CD4-positive, alpha-beta T cell treated with Interleukin-17A for 4 hours (primary cell): ENCODE measurements at places on chromosomes 1 and 21.
A peak's percentile ranks its signal among the peaks of the same experiment; 100 is the strongest.

GRCh38 chr21:37558676-37559211, 192.2 kb downstream of the DYRK1A start:
- DNase-seq, result no peak

GRCh38 chr1:40575336-40575735, 43.9 kb downstream of the ZNF684 start:
- no peak for DNase-seq

GRCh38 chr21:33374450-33375096, 28.6 kb upstream of the IFNGR2 start:
- DNase-seq, result peak; percentile 78

DNA sequence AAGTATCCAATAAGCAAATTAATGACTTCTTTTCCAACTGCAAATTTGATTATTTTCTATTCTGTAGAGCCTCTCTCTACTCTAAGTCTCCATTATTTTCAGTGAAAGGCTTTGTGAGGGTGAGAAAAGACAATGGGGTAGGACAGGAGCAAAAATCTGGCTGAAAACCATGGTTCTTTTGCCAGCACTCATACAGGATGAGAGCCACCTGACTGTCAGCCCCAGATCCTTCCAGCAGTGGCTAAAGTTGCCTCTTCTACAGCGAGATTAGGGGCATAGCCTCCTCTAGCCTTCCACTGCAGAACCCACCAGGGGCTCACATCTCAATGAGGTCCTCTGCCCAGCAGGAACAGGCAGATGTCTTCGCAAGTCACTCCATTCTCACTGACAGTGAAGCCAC, 23.7 kb downstream of the NMNAT2 start:
- DNase-seq, result no peak

DNA sequence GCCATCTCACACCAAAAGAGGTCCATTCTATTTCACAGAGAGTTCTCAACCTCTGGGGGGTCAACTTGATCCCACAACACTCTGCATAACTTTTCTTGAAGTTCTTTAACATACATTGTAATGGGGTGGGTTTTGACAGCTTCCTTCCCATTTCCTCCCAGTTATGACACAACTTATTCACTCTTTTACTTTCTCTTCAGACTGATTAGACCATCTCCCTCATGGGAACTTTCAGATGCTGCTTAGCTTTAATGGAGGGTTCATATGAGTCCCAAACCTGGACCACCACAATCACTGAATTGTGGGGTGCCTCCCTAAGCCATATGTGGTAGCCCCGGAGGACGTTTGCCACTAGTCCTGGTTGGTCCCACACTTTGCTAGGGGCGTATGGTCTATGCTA, 28.3 kb upstream of the KCNJ15 start:
- no peak for DNase-seq

- no peak for DNase-seq
Observed at GRCh38 chr21:32137931-32138330, 140.9 kb downstream of the MIS18A start.

- DNase-seq, result no peak
Observed at GRCh38 chr1:38546636-38547035, 312.9 kb downstream of the RRAGC start.

GRCh38 chr1:59156526-59157199, 140.2 kb upstream of the FGGY start:
- no peak for DNase-seq

DNA sequence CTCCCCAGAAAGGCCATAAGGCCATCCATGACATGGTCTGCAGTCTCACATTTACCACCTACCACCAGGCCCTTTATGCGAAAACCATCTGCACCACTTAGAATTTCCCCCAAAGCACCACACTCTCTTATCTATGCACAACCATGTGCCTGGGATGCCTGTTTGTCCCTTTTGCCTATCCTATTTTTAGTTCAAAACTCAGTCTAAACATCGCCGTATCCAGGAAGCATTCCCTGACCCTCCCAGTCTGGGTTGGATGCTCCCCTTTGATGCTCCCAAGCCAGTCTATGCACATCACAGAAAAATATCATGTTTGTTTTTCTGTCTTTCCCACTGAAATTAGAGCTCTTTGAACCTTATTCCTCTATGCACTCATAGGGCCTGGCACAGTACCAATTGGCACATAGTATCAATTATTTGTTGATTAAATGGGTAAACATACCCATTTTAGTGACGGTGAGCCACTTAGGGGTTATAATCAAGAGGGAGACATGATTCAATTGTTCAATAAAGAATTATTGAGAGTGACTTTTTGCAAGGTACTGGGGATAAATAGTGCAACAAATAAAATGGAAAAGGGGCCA, 6.7 kb downstream of the MPL start:
- no peak for DNase-seq

DNA sequence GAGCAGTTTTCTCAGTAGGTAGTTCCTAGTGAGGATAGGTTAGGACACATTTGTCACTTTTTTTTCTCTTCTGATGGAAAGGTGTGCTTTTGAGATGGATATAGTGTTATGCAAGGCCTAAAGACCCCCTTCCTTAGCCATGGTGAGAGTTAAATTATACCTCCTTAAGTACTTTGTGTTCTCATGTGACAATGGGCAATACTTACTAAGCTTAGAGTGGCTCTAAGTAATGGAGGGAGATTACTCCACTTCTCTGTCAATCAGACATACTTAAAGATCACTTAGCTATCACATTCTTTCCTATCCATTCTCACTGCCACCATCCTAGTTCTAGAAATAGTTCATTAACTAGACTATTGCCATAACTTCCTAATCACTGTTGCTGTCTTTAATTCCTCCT, 265.6 kb downstream of the PBX1 start:
- no peak for DNase-seq

- peak; percentile 20 for DNase-seq
Observed at GRCh38 chr1:42815941-42816584, 859 bp upstream of the ERMAP start.

- DNase-seq, result peak; percentile 46
Observed at GRCh38 chr1:234601301-234602017, 8.5 kb downstream of the IRF2BP2 start.

GRCh38 chr1:57307392-57308170, 116.3 kb downstream of the DAB1 start:
- DNase-seq, result peak; percentile 64

DNA sequence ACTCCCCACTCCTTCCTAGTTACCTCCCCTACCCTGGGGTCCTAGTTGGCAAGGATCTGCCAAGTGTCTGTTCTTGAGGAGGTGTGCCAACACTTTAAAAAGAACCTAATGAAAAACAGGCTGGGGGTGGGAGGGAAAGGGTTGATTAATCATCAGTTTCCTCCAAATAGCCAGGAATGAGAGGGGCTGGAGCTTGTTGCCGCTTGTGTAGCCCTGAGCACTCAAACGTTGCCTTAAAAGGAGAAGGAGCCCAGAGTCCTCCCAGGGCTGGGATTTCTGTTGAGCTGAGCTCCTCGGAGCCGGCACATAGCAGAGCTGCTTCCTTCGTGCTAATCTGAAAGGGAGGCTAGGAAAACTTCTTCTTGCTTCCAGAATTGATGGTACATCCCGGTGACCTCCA, 15.9 kb downstream of the SHISA4 start:
- no peak for DNase-seq

DNA sequence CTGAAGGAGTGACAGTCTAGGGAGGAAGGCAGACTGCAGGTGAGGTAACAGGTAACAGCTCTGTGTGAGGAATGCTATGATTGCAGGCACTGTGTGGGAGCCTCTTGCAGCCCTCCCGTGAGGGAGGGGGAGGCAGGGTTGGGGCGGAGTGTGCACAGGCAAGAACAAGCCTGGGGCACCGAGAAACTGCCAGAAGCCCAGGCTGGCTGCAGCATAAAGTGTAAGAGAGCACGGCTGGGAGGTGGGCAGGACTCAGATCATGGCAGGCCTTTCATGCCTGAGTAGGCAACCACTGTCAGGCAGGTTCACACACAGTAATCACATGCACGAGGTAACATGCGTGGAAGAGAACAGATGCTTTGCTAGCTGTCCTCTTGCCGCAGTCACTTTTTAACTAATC, 11.3 kb upstream of the RHEX start:
- DNase-seq, result no peak

DNA sequence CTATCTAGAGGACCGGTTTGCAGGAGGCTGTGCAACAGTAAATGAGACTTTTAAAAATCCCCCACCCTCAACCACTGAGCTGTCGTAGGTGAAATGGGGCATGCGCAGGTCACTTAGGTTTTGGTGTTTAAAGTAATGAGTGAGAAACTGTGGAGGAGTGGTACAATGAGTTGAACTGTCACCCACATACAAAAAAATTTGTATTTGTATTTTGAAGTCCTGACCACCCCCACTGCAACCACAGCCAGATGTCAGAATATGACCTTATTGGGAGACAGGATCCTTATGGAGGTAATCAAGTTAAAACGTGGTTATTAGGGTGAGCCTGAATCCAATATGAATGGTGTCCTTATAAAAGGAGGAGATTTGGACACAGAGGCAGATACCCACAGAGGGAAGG, 1.6 kb upstream of the IRF6 start:
- DNase-seq, result no peak

- DNase-seq, result no peak
Observed at GRCh38 chr1:16139473-16139962, 16.4 kb downstream of the EPHA2 start.

DNA sequence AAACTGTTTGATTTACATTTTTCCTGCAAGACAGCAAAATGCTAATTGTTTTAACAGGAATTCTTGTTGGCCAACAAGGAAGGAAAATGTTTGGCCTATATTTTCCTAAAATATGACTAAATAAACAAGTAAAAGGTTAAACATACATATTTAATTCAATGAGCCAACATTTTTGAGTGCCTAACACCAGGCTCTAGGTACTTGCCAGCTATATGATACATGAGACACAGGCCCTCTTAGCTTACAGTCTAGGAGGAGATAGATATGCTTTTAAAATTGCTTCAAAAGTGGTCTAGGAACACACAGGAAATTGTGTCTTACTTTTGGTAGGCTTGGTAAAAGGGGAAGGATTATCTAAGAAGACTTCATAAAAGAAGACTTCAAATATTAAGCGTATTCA, 50.9 kb downstream of the PIGK start:
- DNase-seq, result no peak

GRCh38 chr1:39268906-39269305, 64.4 kb downstream of the MACF1 start:
- no peak for DNase-seq

- DNase-seq, result no peak
Observed at GRCh38 chr1:231326248-231326647, 11.4 kb downstream of the EXOC8 start.

GRCh38 chr1:185091480-185091879, 46.1 kb downstream of the RNF2 start:
- DNase-seq, result no peak

GRCh38 chr1:14015917-14016316, 315.9 kb downstream of the PRDM2 start:
- no peak for DNase-seq

GRCh38 chr1:155833665-155834295, 23.2 kb downstream of the GON4L start:
- DNase-seq, result no peak

- DNase-seq, result no peak
Observed at GRCh38 chr1:63743781-63744180, 30.0 kb upstream of the ROR1 start.

DNA sequence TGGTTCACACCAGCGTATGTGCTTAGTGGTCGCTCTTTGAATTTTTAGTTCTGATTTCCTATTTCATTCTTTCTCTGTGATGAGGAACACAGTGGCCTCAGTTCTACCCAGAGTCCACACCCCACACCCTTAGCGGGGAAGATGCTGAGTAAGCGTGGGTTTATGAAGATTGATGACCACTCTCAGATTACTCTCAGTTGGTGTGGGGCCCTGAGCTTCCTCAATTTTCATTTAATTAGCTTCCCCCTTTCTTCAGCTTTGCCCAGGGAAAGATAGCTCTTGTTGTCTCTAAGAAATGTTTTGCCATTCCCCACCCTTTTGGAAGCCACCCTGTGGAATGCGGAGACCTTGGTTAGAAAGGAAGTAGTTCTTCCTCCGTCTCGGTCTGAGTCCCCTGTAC, 299.9 kb upstream of the PROX1 start:
- DNase-seq, result no peak

GRCh38 chr1:110211496-110212168, 1.5 kb downstream of the KCNC4 start:
- no peak for DNase-seq

DNA sequence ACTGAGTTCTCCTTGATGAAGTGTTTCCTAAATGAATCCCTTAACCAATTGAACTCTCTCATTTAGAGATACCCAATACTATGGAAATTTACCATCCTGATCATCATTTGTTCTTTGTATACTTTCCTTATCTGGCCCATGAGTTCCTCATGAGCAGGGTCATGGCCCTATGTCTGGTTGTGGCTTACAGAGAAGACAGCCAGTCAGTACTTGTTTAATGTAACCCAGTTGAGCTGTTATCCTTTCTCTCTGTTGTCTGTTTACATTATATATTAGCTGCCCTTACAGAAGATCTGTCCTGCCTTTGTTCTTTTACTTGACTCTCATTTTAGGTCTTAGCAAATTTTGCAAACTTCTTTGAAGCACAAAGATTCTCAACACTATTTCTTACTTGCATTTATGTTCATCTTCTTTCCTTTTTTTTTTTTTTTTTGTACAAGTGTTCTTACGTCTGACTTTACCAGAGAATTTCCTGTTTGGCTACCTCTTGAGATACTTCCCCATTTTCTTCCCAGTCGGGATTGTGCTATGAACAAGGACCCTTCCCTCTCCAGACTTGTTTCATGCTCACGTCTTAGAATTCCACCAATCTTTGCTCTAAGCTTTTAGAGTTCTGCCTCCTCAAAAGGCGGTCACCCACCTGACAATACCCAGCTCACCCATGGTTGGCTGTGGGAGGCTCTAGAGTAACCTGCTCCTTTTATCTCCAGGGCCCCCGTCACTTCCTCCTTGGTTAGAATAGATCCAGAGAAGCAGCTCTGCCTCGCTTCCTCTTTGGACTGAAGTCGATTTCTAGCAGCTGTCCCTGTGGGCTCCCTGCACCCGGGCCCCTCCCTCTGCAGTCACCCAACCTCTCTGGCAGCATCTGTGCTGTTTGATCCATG, 53.6 kb upstream of the RUNX1 start:
- DNase-seq, result peak; percentile 65

DNA sequence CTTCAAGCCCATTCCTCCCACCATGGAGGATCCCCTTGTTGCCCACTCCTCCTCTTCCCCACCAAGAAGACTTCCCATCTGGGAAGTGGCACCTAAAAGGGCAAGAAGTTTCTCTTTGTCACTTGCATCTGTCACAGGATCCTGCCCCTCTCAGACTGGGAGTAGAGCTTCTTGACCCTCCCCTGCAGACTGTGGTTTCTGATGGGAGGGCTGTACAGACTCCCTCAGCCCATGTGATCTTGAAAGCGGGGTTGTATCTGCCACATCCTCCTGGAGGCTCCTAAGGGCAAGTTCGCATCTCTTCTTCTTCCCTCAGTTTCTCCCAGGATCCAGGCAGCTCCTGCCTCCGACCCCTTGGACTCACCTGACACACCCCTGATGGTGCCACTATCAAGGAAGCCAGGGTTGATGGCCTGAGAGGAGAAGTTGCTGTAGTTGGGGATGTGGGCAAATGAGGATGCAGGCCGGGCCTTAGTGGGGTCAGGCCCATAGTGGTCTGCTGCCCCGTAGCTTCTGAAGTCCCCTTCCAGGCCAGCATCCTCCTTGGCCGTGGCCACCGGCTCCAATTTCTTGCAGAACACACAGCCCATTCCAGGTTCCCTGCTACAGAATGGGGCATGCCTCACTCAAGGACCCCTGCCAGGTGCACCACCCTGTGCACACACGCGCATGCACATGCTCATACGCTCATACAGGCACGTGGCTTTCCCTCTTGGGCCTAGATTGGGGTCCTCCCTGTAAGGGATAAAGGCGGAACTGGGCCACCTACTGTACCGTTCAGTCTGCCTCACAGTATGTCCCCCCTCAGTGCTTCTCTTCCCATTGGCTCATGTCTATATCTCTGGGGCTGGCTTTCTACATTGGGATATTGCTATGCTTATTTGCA, 11.4 kb downstream of the FGR start:
- no peak for DNase-seq
